Stimulated activated CD8-positive, alpha-beta memory T cell treated with anti-CD3 and anti-CD28 coated beads, Interleukin-7, amount 100 ng/mL, for 4 hours (primary cell): ENCODE measurements at places on chromosomes 16 and 17.

DNA sequence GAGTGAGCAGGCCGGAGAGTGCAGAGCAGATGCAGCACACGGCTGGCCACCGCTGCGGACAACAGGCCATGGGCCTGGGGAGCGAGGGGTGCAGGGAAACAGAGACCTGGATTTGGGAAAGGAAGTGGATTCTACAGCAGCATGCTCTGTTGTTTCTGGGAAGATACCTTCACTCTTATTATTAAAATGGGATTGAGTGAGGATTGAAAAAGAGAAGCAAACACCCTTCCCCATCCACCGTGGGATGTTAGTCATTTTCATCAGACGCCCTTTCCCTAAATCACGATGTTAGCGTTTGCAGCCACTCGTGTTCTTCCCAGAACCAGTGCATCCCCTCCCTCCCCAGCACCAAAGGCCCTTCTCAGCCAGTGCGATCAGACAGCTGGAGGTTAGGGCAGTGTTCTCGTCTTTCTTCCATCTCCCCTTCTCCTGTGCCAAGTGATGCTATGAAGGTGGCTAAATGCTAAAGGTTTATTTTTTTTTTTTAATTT lies 196.5 kb upstream of the CHMP6 start:
- no peak for DNase-seq

DNA sequence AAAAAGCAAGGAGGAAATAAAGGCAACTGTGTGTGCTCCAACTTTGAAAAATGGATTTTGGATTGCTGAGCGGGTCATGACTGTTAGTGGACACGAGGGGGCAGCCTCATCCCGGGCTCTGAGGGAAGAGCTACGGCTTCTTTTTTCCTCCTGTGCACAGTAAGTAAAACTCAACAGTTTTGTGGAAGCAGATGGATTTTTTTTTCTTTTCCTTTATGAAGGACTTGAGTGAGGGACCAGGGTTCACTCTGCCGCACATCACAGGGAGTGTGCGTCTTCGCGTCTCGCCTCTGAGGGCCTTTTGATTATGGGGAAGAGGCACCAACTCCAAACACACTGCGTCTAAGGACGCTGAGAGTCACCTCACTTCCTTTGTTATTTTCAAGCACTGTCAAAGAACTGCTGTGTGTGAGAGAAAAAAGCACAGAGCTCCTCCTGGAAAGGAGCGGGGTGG lies 80.3 kb upstream of the GOT2 start:
- DNase-seq = no peak

- DNase-seq = no peak
These were observed 19.2 kb downstream of the DCUN1D3 start for GRCh38 chr16:20880867-20881502.

DNA sequence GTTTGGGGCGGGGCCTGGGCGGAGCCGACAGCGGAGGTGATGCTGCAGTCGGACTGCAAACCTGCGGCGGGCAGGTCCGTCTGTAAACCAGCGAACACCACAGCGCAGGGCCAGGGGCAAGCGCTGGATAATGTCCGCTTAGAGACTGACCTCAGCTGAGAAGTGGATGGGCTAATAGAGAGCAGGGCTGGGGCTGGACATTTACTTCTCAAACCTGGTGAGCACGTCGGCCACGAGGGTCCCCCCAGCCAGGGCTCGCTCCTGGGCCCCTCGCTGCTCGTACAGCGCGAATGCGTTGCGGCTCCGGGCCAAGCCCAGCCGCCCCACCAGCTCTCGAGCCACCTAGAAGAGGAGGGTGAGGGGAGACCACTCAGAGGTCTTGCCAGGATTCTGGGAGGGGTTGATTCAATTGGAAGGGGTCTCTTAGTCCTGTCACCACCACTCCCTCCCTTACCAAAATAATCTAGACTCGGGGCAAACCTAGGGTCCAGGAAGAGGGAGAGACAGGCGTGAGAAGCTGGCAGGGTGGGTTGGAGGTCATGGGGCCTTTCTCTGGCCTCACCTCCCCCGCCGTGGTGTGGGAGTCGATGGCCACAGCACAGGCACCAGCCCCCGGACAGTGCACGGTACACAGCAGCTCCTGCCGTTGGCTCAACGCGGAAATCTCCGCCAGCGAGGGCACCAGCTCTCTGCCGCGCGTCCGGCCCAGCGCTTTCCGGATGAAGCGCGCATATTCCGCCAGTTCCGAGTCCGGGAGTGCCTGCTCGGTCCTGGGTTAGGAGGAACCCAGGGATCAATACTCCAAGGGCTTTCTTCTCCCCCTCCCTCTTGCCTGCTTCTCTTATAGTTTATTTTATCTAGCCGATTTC lies 5.8 kb downstream of the PLEKHH3 start:
- DNase-seq = no peak

DNA sequence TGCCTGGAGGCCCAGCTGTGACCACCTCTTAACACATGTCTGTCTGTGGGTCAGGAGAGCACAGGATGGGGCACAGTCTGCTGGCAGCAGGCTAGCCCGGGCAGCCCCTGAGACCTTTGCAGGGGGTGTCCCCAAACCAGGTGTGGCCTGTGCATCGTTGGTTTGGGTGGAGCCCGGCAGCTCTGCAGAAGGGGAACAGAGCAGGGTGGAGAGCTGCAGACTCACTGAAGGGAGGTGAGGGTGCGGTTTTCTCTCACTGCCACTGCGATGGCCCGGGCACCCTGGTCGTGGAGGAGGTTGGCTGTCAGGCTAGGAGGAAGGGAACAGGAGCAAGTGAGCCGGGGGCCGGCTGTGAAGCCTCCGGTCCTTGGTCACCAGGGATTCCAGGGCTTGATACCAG lies 28.8 kb downstream of the NLRC3 start:
- no peak for DNase-seq

GRCh38 chr16:19588661-19589060 lies 33.2 kb downstream of the VPS35L start:
- DNase-seq = no peak

DNA sequence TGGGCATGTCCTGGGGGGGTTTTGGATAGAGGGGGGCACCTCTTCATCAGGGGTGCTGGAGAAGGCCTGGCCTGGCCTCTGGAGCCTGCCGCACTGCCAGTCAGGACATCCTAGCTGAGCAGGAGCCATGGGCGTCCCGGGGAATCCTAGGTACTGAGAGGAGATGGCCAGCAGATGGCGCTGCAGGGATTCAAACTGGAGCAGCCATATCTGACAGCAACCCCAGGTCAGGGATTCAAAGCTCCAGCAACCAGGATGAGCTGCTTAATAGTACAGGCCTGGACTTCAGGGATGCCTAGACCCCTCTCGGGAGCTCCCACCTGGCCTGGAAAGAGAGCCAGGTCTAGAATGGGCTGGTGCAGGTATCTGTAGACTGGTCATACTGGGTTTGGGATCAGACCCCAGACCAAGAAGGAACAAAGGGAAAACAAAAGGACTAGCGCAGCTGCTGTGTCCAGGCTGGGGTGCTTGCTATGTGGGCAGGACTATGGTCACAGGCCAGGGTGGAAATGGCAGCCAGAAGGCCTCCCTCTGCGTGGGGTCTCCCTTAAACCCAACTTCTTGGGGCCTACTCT lies 306.9 kb upstream of the RBFOX1 start:
- no peak for DNase-seq

DNA sequence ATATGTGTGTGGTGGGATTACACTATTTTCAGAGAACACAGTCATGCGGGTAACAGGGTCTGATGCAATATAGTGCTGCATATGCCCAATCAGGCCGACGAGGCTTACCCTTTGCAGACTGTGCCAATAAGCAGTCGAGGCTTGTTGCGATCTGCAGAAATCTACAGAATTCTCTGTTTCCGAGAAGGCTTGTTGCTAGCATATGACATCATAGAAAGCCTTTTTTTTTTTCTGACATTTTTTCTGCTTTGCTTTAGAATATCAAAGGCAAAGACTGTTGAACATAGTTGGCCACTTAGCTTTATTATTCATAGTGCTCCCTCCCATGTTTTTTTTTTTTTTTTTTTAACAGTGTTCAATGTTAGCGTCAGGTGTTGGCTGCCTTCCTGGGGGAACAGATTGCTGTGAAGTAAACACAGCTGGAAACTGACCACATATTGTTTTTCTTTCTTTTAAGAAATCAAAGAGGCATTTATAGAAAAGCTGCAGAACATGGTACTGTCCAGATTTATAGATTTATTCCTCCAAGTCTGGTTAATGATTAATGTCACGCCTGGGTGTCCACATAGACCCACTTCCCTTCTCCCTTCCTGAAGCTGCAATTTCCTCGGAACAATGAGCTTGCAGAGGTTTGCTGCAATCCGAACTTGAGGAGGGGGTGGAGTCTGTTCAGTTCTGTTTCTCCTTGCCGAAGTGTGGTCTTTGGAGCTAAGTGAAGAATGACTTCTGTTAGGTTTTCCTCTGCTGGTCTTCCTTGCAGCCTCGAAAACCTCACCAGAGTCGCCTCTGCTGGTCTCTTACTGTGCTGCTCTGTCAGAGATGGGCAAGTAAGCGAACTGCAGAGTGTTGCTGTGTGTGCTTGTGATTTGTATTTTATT lies 87.3 kb downstream of the MAP2K6 start:
- no peak for DNase-seq

GRCh38 chr17:14506364-14506763 lies 205.5 kb downstream of the HS3ST3B1 start:
- no peak for DNase-seq

DNA sequence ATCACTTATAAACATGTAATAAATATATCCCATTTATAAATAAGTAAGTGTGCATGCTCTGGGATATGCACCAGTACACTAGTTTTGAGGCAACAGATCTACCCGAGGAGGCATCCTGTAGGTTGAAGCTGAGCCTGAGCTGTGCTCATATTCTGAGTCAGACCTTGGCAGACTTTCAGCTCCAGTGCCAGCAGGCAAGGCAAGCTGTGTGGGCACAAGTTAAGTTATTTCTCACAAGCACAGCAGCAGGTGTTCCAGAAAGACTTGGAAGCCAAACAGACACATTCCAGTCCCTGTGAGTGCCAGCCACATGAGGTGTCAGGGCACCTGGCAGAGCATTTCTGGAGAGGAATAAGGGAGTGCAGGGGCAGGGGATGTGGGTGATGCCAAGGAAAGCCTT lies 1.3 kb upstream of the CLEC19A start:
- no peak for DNase-seq

- DNase-seq = no peak
These were observed 8.5 kb downstream of the SSTR5 start for GRCh38 chr16:1080801-1081733.

- DNase-seq = no peak
These were observed 304.8 kb downstream of the IRF8 start for GRCh38 chr16:86203557-86204275.

- DNase-seq = no peak
These were observed 63.3 kb downstream of the KSR1 start for GRCh38 chr17:27519550-27519949.

- no peak for DNase-seq
These were observed 207.5 kb downstream of the PRKCA start for GRCh38 chr17:66509926-66510325.

- no peak for DNase-seq
These were observed 80.9 kb downstream of the SPACA3 start for GRCh38 chr17:33072421-33073161.

DNA sequence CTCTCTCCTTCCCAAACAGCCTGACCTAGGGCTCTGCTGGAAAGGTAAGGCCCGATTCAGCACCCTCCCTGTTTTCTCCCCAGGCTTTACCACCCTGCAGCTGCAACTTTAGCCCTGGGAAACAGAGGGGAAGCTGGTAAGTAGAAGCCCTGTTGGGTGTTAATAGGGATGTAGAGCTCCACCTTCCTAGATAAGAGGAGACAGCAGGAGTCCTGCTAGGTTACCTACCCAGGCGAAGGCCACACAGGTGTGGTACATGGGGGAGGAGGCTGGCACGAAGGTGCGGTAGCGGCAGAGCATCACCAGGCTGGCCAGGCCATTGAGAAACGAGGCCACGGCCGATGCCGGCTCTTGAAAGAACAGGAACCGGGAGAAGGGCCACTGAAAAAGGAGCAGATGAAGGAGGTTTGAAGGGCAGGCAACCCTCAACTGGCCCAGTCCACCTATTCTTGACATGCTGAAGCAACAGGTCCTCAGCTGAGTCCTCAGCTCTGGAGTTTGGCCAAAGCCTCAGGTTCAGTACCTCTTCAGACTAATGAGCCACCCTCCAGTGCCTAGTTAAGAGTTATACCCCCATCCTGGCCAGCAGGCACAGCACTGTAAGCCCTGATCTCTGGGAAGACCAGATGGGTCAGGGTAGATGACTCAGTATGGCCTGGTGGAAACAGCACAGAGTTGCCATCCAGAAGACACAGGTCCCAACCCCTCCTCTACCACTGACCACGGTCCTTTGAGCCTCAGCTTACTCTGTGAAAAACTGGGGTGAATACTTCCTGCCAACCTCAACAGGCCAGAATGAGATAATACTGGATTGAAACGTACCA lies 3.3 kb downstream of the PGAP3 start:
- no peak for DNase-seq
